T-helper 17 cell (primary cell): ENCODE measurements at places on chromosomes 5 and 9.

GRCh38 chr9:16023446-16023845, 470.6 kb downstream of the CCDC171 start:
- no peaks in the 10 kb centered on the region for H3K4me1 ChIP-seq
- H3K27me3 ChIP-seq: no peaks in the 10 kb centered on the region

DNA sequence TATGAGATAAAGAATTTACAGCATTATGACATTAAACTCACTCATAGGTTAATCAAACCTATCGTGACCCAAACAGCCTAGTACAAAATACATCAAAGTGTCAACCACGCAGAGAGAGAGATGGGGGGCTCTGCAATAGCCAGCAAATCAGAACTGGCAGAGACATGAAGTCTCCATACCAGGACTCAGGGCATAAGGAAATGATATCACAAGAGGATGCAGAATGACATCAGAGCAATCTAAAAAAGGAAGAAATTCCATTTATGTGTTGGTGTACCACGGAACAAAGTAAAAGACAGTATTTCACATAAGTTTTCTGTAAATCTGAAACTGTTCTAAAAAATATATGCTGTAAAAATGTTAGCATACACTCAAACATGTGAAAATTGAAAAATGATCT, 24.6 kb downstream of the BICD2 start:
- H3K36me3 ChIP-seq: no peaks in the 10 kb centered on the region
- H3K4me3 ChIP-seq: no peak overlapping the region
- H3K27me3 ChIP-seq: no peaks in the 10 kb centered on the region

- no peak overlapping the region for H3K27ac ChIP-seq
- no peak for DNase-seq
- H3K36me3 ChIP-seq: peaks cover 2% of the 10 kb centered on the region
Observed at GRCh38 chr9:98860871-98861293, 53.4 kb downstream of the GALNT12 start.

DNA sequence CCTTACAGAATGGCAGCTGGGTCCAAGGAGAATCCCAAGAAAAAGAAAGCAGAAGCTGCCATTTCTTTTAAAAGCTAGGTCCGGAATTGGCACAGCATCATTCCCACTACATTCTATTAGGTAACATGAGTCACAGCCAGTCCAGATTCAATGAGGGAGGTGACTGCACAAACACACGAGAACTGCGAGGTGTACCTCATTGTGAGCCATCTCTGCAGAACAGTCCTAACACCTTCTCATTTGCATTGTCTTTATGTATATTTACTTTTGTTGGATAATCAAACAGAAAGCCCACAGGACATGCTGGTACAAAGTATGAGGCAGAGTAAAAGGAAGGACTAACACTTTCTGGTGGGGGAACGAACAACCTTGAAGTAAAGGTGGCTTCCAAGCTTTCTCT, 14.6 kb upstream of the HABP4 start:
- no peaks in the 10 kb centered on the region for H3K4me1 ChIP-seq
- H3K27me3 ChIP-seq: peaks cover 12% of the 10 kb centered on the region
- H3K4me3 ChIP-seq: no peak overlapping the region

DNA sequence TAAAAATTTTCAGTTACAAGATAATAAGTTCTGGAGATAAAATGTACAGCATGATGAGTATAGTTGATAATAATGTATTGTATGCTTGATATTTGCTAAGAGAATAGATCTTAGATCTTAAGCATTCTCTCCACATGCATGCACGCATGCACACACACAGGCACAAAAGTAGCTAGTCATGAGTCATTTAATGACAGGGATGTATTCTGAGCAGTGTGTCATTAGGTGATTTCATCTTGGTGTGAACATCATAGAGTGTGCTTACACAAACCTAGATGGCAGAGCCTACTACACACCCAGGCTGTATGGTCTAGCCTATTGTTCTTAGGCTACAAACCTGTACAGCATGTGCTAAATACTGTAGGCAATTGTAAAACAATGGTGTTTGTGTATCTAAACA, 124.2 kb downstream of the PTTG1 start:
- no peaks in the 10 kb centered on the region for H3K4me1 ChIP-seq
- H3K27me3 ChIP-seq: peaks cover 8% of the 10 kb centered on the region
- H3K4me3 ChIP-seq: no peak overlapping the region
- H3K36me3 ChIP-seq: no peaks in the 10 kb centered on the region

DNA sequence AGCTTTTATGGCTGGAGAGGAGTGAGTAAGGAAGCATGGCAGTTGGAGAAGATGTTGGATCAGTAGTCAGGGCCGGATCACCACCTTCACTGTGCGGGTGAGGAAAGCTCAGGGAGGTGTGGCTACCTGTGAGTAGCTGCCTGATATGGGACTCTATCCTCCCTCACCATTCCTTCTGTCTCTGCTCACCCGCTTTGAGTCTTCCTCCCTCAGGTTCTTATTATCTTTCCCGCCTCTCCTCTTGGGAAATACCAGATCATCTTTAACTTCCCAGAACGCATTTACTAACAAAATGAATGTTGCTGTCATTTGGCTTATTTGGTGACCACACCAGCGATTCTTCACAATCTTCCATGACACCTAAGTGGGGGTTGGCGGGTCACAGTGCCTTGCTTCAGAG, 140.7 kb upstream of the GPR151 start:
- H3K36me3 ChIP-seq: no peaks in the 10 kb centered on the region
- H3K27me3 ChIP-seq: no peaks in the 10 kb centered on the region
- DNase-seq: no peak

DNA sequence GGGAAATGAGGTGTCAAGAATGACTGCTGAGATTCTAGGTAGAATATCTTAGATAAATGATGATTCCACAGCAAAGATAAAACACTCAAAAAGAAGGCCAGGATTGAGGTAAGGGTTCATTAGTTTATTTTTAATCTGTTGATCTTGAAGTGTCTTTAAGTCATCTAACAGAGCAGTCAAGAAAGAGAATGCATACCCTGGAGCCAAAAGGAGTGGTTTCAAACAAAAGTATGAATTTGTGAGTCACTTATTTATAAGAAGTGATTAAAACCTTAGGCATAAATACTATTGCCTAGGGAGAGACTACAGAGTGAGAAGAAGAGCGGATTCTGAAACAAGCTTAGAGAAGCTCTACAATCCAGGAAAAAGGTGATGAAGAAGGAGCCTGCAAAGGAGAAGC, 541.0 kb downstream of the DTWD2 start:
- H3K36me3 ChIP-seq: no peaks in the 10 kb centered on the region
- no peaks in the 10 kb centered on the region for H3K4me1 ChIP-seq
- DNase-seq: no peak
- H3K27ac ChIP-seq: no peak overlapping the region
- H3K4me3 ChIP-seq: no peak overlapping the region

- no peak overlapping the region for H3K4me3 ChIP-seq
- H3K27ac ChIP-seq: no peak overlapping the region
- no peaks in the 10 kb centered on the region for H3K27me3 ChIP-seq
- H3K36me3 ChIP-seq: no peaks in the 10 kb centered on the region
- DNase-seq: no peak
- no peaks in the 10 kb centered on the region for H3K4me1 ChIP-seq
Observed at GRCh38 chr5:51618234-51618633, 235.0 kb downstream of the ISL1 start.

DNA sequence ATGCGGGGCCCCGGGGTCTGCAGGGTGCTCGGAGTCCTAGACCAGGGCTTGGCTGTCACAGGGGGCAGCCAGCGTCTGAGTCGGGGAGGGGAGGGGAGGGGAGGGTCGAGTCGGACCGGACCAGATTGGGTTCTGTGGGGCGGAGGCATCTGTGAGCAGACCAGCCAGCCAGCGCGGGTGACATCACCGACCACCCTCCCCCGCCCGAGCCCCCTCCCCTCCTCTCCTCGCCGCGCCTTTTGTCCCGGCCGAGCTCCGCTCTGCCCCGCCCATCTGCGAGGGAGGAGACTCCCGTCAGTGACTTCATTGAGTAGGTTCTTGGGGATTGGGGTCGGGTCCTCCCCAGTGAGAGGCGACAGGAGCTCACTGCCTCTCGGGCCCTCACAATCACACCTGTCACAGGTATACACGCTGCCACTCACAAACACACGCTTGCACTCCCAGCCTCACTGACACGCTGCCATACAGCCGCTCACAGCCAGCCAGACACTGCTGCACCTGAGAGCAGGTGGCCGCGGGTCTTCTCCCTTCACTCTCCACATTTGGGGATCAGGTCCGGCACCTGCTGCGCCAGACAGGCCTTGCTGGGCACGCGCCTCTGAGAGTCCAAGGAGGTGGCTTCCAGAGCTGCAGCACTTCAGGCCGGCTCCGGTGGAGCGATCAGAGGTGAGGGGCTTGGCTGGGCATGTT, 546 bp downstream of the DNAJB5 start:
- peaks cover 48% of the 10 kb centered on the region for H3K4me1 ChIP-seq
- H3K36me3 ChIP-seq: peaks cover 4% of the 10 kb centered on the region
- no peak for DNase-seq
- no peaks in the 10 kb centered on the region for H3K27me3 ChIP-seq

GRCh38 chr5:16679863-16680262, 63.1 kb upstream of the RETREG1 start:
- H3K4me3 ChIP-seq: no peak overlapping the region
- no peak for DNase-seq
- no peaks in the 10 kb centered on the region for H3K4me1 ChIP-seq
- H3K27ac ChIP-seq: no peak overlapping the region
- no peaks in the 10 kb centered on the region for H3K36me3 ChIP-seq

DNA sequence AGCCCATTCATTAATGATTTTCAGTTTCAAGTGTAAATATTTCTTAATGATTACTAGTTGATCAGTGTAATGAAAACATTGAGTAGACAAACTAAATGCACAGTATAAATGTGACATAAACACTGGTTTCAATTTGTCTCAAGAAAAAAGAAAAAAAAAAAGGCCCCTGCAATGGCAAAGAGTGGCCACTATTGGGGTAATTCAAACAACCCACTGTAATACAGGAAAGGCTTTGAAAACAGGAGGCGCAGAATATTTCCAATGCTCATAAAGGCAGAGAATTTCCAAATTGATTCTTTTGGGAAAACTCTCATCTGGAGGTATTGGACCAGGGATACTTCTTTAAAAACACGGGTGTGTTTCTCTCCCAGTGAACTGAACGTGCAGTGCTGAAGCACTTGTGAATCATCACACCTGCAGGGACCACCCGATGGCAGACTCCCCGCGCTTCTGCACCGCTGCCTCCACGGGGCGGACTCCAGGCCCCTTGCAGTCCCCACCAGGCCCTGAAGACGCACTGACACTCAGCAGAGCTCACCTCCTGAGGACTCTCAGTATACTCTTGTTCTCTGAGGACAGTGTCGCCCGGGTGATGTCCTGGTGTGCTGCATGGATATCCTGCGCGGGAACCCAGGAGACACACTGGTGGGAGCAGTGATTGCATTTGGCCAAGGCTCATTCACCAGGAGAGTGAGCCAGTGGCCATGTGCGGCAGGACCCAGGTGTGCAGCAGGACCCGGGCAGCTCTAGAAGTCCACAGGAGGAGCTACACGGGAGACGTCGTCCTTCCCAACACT, 227.6 kb upstream of the IRX4 start:
- no peak for DNase-seq
- H3K36me3 ChIP-seq: no peaks in the 10 kb centered on the region
- no peak overlapping the region for H3K4me3 ChIP-seq
- no peak overlapping the region for H3K27ac ChIP-seq

- no peak overlapping the region for H3K27ac ChIP-seq
- H3K4me1 ChIP-seq: no peaks in the 10 kb centered on the region
- DNase-seq: no peak
- H3K27me3 ChIP-seq: no peaks in the 10 kb centered on the region
- peaks cover 4% of the 10 kb centered on the region for H3K36me3 ChIP-seq
Observed at GRCh38 chr9:127485995-127486394, 34.7 kb downstream of the LRSAM1 start.

GRCh38 chr9:114850871-114851270, 45.0 kb upstream of the TNFSF15 start:
- H3K36me3 ChIP-seq: no peaks in the 10 kb centered on the region
- peaks cover 3% of the 10 kb centered on the region for H3K4me1 ChIP-seq
- no peak overlapping the region for H3K4me3 ChIP-seq
- H3K27me3 ChIP-seq: no peaks in the 10 kb centered on the region

DNA sequence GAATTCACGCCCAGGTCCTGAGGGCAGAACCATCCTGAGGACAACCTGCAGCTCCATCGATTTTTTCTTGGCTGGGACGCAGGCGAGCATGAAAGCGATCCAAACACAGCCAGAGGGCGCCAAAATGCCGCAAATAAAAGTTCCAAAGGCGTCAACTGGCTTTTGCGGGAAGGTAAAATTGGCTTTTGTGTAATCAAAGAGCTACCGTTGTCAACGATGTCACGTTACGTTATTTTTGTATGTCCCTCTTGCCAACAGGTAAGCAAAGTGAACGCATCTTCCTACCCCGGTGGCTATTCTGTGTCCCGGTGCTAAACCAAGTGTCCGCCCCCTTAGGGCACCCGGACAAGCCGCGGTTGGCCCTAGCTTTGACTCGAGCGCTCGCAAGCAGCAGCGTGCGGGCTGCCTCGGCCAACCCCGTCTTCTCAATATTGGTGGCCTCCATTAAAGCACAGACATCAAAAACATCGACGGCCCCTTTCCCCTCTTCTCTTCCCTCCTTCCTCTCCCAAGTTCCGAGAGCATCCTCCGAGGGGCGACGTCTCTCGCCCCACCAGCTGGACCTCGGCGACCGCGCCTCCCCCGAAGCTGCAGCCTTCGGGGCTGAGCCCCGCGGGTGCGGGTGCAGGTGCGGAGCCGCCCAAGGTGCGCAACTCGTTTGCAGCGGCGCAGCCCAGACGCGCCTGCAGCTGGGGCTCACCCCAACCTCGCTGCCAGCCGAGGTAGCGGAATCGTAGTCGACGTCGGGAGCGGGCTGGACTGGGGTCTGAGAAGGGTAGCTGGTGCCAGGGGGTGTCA, 1.1 kb upstream of the BASP1 start:
- DNase-seq: no peak
- peaks cover 5% of the 10 kb centered on the region for H3K4me1 ChIP-seq
- H3K4me3 ChIP-seq: peak overlapping the region; percentile 87
- H3K27me3 ChIP-seq: peaks cover 30% of the 10 kb centered on the region
- H3K27ac ChIP-seq: peak overlapping the region; percentile 47

DNA sequence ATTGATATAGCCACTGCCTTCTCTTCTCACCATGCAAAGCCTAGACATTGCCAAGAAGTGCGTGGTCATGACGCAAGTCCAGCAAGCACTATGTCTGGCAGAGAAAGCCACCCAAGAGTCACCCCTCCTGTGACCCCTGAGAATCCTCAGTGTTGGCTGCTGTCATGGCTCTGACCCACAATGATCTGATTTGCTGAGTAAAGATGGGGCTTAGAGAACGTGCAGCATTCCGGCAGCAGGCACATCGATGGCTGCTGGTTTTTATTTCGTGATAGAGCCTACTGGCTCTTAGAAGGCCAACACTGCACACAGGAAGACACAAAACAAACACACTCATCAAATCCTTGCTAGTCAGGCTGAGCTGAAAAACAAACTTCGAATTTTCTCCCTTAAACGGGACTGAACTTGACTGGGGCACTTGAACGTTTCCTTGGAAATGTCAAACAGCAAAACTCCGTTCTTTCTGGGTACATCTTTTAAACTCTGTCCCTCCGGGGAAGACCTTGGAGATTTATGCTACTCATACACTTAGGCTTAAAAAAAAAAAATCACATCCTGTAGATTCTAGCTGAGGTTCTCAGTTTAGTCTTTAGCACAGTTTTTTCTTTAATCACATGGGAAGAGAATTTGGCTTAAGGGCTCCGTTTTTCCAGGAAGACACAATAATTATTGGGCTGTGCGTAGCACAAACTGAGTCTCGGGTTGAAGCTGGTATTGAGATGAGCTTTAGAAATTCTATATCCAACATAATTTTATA, 88.2 kb upstream of the BASP1 start:
- no peaks in the 10 kb centered on the region for H3K36me3 ChIP-seq
- no peak overlapping the region for H3K4me3 ChIP-seq
